ENCODE measurements at places on chromosomes 2 and 18.
A peak's percentile ranks its signal among the peaks of the same experiment; 100 is the strongest.

- peak; percentile 85 for DNase-seq
Observed at GRCh38 chr2:69816923-69817542, 12.4 kb upstream of the GMCL1 start.

DNA sequence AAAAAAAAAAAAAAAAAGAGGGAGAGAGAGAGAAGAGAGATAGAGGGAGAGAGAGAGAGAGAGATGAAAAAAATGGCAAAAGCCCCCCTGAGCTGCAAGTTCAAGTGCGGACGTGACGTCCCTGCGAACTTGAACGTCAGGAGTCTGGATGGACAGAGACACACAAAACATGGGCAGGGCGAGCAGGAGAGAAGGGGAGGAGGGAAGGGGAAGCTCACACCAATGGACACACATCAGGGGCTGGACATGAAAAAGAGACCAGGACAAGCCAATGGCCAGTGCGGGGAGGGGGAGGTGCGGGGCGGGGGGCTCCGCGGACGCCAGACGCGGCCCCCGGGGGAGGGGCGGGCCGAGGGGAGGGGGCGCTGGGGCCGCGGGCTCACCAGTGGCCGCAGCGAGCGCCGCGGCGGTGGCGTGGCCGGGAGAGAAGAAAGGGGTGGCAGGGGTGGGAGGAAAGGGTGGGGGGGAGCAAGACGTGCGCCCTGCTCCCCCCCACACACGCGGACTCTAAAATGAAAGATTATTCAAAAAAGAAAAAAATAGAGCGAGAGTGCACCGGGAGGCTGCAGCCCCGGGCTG, at the start of gene BCL11A:
Gene BCL11A, minus strand, starts transcription at position 160 of the 579 bp plus-strand sequence. CDS start 384 bp downstream, outside the sequence.
- peak; percentile 57 for DNase-seq

- no peak for DNase-seq
Observed at GRCh38 chr2:47518497-47519146, 115.7 kb downstream of the MSH2 start.

- no peak for DNase-seq
Observed at GRCh38 chr2:177754492-177754873, 318.1 kb downstream of the PDE11A start.

GRCh38 chr2:162184359-162184758, 32.3 kb upstream of the GCG start:
- DNase-seq, result no peak

DNA sequence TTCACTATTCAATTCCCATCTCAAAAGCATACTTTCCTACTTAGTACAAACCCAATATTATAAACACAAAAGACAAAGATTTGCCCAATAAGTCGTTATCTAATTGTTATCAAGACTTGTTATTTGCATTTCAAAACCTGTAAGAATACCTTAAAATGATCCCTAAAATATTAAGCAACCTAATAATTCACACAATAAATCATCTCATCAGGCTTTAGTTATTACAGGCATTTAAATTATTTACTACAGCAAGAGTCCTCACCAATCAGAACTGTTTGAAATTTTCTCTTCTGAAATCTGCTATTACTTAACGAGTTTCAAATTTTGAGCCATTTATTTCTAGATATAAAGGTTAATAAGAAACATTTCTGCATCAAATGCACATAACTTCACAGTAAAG, 1.6 kb downstream of the CCDC88A start:
- no peak for DNase-seq

DNA sequence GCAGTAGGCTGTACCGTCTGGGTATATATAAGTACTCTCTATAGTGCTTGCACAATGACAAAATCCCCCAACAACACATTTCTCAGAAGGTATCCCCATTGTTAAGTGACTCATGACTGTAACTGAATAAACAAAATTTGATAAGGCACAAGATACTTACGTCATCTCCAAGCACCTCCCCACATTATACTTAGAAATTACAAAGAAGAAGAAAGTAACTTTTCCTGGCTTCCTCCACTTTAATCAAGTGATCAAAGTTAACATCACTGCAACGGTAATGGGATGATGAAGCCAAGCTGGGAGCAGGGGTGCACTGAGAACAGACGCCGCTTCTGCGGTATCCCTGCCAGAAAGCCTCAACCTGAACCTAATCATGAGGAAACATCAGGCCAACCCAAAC, 9.7 kb downstream of the TNS1 start:
- DNase-seq, result no peak

DNA sequence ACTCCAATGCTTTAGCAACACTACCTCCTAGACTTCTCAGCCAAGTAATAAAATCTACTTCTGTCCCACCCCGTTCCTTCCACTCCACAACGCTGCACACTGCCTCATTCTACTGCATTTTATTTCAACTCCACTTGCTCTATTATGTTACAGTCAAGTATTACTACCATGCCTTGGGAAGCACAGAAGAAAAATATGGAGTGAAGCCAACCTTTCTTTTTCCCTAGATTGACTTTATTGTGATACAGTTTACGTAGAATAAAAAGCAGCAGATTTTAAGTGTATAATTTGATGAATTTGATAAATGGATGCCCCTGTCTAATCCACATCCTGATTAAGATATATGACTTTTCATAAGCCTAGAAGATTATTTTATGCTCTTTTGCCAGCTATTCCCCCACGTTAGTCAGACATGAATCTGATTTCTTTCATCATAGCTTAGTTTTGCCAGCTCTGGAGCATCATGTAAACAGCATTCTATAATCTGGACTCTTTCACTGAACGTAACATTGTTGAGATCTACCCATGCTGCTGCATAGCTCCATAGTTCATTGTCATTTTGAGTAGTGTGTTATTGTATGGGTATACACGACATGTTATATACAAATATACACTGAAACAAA, 676.8 kb upstream of the RAB6C start:
- no peak for DNase-seq

GRCh38 chr2:29780906-29781305, 140.5 kb downstream of the ALK start:
- no peak for DNase-seq

DNA sequence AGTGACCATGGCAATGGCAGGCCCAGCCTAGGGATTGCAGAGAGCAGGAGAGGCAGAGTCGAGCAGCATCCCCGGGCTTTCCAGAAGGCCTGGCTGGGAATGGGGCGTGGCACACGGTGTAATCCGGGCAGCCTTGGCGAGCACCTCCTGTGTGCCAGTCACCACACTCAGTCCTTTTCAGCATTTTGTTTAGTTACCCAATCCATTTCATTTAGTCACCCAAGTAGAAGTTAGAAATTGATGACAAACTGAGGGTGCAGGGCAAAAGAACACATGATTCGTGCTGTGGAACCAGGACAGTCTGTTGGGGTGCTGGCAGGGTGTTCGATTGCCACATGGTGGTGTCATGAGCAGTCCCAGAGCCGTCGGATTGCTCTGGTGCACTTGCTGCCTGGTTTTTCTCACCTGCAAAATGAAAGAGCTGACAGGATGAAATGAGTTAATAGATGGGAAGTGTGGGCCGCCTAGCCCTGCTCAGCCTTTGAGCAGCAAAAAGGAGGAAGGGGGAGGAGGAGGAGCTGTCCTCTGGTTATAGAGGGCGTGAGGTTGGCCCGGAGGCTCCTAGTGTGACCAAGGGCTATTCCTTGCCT, 299.4 kb downstream of the AGAP1 start:
- DNase-seq, result no peak

DNA sequence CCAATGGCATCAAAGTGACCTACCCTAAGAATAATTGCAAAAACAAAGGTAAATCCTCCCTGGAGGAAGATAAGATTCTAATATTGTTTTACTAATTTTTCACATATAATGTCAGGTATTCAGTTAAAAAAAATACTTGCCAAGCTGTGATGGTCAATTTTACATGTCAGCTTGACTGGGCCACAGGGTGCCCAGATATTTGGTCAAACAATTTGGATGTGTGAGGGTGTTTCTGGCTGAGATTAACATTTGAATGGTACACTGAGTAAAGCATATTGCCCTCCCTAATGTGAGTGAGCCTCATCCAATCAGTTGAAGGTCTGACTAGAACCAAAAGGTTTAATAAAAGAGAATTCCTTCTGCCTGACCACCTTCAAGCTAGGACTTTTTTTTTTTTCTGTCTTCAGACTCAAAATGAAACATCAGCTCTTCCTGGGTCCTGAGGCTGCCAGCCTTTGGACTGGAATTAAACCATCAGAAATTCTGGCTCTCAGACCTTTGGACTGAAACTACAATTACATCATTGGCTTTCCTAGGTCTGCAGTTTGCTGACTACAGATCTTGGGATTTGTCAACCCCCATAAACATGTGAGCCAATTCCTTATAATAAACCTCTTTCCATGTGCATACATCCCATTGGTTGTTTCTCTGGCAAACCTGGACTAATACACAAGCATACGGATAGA, 65.4 kb downstream of the LDAH start:
- DNase-seq, result no peak

GRCh38 chr2:173574324-173575112, 219.8 kb downstream of the CDCA7 start:
- DNase-seq, result no peak

DNA sequence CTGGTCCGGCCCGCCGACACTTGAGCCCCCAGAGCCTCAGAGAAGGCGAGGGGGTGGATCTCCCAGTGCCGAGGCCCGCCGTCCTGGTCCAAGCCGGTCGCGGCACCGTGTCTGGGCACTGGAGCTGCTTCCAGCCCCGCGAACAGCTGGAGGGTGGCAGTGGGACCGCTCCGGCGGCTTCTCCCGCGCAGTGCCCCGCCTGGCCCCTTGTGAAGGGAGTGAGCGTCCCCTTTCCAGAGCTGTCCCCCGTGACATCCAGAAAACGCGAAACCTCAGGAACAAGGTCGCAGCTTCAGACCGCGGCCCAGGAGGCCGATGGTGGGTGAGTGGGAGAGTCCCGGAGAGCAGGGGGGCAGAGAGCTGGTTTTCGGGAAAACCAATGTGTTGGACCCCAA, 579 bp upstream of the EMX1 start:
- DNase-seq, result no peak

- DNase-seq, result no peak
Observed at GRCh38 chr18:56322406-56322805, 316.0 kb downstream of the TXNL1 start.
